ENCODE measurements at places on chromosomes 16 and 17.

DNA sequence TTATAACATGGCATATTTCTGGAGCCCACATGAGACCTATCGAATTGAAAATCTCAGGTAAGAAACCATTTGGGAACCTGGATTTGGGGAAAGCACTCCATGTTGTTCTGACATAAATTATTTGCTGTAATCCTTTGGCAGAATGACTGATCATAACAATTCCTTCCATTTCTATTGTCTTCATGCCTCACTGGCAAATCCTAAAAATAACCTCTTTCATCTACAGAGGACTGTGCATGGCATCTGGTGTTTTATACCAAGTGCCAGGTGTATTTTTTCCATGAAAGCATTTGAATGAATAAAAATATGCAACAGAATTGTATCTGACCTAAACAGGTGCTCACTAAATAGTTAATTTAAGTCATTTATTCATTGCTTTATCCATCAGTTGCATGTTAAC, 33.7 kb upstream of the COQ7 start:
- no peak for DNase-seq

GRCh38 chr17:34464812-34465211, 101.8 kb upstream of the CCL1 start:
- DNase-seq: no peak

DNA sequence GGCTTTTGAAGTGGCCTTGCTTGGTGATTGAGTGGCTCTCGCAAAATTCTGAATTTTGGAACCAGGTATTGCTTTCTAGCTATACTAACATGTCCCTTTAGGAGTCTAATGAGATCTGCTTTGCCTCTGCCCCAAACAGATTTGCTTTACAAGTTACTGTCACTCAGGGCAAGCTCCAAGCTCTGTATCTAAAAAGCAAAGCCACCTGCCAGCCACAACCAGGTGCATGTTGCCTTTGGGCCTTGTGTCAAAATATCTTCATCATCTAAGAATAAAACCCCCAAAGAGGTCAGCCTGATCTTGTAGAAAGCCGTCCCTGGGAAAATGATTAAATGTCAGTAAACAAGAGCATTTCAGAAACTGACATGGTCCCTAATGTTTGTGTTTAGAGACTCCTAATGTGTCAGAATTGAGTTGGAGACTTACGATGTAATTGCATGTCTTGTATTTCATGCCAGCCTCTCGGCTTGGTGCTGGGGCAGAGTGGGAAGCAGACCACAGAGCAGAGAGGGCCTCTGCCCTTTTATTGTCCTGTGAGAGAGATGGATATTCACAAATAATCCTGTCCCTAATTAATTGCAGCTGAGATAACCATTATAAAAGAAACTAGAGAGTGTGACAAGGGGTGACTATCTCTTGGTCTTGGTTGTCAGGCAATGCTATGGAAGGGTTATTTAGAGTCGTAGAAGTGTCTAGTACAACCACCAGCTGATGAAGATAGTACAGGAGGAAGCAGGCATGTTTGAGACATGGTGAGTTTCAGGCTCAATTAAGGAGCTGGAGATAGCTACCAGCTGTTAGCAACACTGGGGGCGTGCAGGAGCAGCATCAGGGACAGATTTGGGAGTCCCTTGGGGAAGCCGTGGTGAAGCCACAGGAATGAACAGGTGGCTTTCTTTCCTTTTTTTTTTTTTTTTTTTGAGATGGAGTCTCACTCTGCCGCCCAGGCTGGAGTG, 90.7 kb downstream of the PITPNC1 start:
- no peak for DNase-seq

DNA sequence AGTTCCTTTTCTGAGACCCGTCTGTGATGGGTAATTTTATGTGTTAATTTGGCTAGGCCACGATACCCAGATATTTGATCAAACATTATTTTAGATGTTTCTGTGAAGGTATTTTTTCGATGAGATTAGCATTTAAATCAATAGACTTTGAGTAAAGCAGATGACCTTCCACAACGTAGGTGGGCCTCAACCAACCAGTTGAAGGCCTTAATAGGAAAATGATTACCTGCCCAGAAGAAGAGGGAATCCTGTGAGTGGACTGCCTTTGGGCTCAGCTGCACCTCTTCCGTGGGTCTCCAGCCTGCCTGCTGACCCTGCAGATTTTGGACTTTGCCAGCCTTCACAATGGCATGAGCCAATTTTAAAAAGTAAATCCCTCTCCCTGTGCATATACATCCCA, 61.6 kb upstream of the WSB1 start:
- DNase-seq: no peak

DNA sequence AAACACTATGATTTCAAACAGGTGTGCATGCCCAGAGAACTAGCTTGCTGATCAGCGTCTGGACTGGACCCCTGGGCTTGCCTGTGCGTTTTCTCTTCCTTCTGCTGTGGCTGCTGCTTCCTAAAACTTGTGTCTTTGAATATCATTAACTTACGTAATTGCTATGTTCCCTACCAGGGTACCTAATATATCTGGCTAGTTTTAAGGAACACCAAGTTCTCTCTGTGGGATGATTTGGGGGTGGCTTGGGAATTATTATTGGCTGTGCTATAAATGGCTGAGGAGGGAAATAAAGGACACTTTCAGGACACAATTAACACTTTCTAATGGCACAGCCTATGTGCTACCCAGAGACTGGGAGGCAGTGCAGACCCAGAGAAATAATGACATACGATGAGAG, 606.0 kb upstream of the RBFOX1 start:
- no peak for DNase-seq

- DNase-seq: no peak
Measured at GRCh38 chr17:51860954-51861561, 297.5 kb downstream of the CA10 start.

DNA sequence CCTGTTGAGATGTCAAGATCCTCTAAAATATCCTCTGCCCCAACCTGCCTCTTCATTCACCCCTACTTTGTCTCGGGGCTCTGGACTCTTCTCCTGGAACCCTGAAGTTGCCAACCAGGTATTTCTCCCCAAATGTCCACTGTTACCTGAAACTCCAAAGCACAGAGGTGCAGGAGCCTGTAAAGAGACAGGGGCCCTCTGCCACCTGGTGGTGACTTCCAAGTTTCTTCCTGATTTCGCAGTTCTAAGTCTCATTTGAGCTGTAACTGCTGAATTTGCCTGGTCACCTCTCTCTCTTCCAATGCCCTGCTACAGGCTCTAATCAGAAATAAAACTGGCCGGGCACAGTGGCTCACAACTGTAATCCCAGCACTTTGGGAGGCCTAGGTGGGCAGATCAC, 77.1 kb upstream of the RCVRN start:
- no peak for DNase-seq

- DNase-seq: no peak
Measured at GRCh38 chr16:4693956-4694641, 737 bp downstream of the NUDT16L1 start.

DNA sequence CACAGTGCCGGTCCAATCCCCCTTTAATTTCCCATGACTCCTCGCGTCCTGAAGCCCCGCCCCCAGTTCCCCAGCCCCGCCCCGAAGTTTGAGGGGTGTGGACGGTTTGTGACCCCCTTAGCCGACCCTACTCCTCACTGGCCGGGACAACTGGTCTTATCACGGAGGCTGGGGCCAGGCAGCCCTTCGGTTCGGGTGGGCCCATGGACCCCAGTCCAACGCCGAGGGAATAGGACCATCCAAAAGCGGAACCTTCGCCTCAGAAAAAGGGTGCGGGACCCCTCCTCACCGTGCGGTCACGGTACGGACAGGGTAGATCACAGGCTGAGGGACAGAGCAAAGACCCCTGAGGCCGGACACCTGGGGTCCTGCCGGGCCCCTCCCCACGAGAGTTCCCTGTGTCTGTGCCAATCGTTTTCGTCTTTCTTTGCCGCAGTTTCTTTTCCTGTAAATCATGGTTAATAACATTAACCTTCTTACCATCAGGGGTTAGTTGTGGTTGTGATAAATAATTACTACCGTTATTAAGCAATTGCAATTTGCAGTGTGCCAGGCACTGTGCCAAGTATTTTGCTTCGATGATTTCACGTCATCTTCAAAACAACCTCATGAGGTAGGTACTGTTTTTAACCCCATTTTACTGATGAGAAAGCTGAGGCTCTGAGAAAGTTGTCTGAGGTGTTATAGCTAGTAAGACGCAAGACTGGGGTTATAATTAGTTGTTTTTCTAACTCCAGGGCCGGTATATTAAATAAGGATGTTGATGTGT, 543 bp downstream of the TMUB2 start:
- no peak for DNase-seq

- no peak for DNase-seq
Measured at GRCh38 chr16:77732241-77732946, 10.1 kb downstream of the NUDT7 start.

GRCh38 chr17:6346986-6347385, 87.9 kb downstream of the AIPL1 start:
- DNase-seq: no peak

GRCh38 chr17:64063766-64064224, 43.4 kb upstream of the ICAM2 start:
- peak; percentile 17 for DNase-seq

GRCh38 chr17:68462381-68463210, 5.3 kb upstream of the WIPI1 start:
- DNase-seq: peak; percentile 38

DNA sequence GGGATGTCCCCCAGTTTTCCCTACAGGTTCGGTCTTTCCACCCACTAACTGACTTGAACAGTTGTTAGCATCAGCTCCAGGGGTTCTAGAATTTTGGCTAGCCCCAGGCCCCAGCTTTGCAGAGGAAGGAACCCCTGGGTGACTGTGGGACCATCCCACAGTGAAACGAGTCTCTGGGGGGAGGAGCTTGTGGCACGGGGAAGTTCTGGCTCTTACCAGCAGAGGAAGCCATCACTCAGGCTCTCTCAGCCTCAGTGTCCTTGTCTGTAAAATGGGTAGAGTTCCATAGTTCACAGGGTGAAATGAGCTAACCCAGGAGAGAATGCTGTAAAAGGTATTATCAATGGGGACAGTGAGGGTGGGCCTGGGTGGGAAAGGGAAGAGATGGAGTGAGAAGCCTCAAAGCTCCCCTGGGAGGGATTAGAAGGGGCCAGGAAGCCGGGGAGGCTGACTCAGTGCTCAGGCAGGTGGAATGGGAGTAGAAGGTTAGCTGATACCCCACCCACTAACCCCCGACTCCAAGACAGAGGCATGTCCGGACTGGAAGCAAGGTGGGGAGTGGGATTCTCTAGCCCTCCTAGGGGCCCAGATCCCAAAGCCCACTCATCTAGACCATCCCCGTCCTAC, 30.9 kb upstream of the CDC42EP4 start:
- DNase-seq: no peak

- no peak for DNase-seq
Measured at GRCh38 chr16:89135166-89135565, 36.4 kb upstream of the CDH15 start.

GRCh38 chr17:18041776-18042175, 2.6 kb downstream of the GID4 start:
- no peak for DNase-seq

DNA sequence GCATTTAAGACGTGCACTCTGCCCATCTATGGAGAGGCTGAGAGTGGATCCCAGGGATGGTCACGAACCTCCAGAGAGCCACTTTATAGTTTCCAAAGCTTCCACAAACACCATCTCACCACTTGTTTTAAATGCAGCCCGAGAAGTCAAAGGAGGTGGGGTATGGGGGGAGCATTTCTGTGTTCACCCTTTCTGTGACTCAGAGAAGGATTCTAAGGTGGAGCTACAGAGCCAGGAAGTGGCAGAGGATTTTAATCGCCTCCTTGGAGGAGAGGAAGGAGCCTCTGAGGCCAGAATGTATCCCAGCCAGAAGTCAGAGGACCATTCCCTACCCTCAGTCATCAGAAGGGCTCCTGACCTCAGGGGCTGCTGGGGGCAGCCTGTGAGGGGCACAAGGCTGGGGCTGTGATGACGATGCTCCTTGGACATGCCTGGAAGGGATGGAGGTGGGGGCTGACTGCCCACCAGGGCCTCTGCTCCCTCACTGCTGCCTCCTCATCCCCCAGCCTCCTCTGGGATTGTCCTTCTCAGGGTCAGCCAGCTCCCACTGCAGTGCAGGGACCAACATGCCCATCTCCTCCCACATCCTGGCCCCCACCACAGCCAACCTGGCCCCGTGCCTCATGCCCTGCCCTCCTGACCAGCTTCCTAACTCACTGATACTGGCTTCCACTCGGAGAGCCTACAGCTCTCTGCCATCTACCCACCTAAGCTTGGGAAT, 2.8 kb downstream of the XYLT2 start:
- no peak for DNase-seq

GRCh38 chr17:7426896-7427489, 1.6 kb downstream of the SPEM2 start:
- DNase-seq: no peak

DNA sequence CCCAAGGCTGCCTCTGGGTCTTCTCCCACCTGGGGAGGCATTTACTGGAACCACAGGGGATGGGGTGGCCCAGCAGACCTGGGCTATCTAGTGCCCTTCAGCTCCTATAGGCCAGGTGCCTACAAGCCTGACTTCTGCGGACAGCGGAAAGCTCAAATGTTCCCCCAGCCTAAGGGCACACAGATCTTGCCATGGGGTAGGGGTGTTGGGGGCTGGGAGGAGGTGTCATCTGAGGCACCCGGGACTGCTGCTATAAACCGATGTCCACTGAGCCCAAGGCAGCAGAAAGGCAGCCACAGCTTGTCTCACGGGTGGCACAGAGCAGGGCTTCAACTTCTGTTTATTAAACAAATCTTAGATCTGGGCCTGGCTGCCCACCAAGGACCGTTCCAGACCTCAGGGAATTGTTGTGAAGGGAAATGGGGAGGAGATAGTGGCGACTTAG, 3.6 kb downstream of the MYO1C start:
- no peak for DNase-seq

- no peak for DNase-seq
Measured at GRCh38 chr17:31328160-31328535, 6.7 kb upstream of the EVI2A start.

DNA sequence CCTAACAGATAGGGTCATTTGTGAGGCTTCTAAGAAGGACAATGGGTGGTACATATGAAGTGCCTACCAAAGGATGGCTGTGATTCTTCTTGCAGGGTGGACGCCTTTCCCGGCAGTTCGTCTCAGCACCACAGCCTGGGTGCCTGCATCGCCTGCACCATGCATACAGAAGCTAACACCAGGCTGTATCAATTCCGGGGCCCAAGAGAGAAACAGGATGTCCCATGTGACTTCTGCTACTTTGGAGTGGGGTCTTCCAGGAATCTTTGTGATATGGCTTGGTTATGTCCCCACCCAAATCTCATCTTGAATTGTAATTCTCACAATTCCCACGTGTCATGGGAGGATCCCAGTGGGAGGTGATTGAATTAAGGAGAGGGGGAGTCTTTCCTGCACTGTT, 251.6 kb upstream of the TNRC6C start:
- no peak for DNase-seq

DNA sequence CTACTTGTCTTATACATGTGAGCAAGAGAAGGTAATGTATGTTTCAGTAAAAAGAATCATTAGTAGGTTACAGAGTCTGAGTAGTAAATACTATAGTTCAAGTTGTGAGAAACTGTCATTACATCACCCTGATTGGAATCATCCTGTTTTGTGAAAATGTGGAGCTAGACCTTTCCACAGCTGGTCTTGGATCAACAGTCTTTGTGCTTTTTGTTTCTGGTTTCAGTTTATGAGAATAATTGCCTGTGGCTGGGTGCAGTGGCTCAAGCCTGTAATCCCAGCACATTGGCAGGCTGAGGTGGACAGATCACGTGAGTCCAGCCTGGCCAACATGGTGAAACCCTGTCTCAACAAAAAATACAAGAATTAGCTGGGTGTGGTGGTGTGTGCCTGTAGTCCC, 19.7 kb upstream of the SHISA9 start:
- DNase-seq: no peak

All from stimulated activated CD8-positive, alpha-beta memory T cell treated with anti-CD3 and anti-CD28 coated beads, Interleukin-4, amount 100 ng/mL, for 1 hour (primary cell).